ENCODE measurements at places on chromosomes 5 and 9. TPM values are rescaled to one million over a fixed set of nuclear protein-coding genes. Genes with fewer than 3 reads are reported as not detected.

Gene FAM169A
- 0.71 TPM for total RNA-seq

Gene PDCD1LG2
- total RNA-seq: 24.3 TPM

Gene SH3GL2
- 0.79 TPM for total RNA-seq

Gene ALDH7A1
- total RNA-seq: 65.5 TPM

Gene HAVCR1
- total RNA-seq: not detected

Gene LCN1
- total RNA-seq: not detected

Gene DAB2IP
- 13.7 TPM for total RNA-seq

Gene NHP2
- 186 TPM for total RNA-seq

Gene EGFL7
- 500 TPM for total RNA-seq

Gene CER1
- total RNA-seq: not detected

Gene CDH10
- total RNA-seq: 0.07 TPM

Gene ATP10B
- not detected for total RNA-seq

Gene TNFSF8
- not detected for total RNA-seq

Gene BTNL3
- total RNA-seq: not detected

Gene PDE4D
- 22.4 TPM for total RNA-seq

Gene PKD2L2
- not detected for total RNA-seq

Gene ATP6V0E1
- 201 TPM for total RNA-seq

Gene CACNA1B
- 0.07 TPM for total RNA-seq

Gene WNK2
- total RNA-seq: not detected

Gene ZNF608
- total RNA-seq: 21.6 TPM

Gene PCDHA1
- total RNA-seq: not detected

Gene CCL27
- 0.14 TPM for total RNA-seq

Gene CCDC192
- total RNA-seq: not detected
